ENCODE measurements at places on chromosomes 12 and 14.

DNA sequence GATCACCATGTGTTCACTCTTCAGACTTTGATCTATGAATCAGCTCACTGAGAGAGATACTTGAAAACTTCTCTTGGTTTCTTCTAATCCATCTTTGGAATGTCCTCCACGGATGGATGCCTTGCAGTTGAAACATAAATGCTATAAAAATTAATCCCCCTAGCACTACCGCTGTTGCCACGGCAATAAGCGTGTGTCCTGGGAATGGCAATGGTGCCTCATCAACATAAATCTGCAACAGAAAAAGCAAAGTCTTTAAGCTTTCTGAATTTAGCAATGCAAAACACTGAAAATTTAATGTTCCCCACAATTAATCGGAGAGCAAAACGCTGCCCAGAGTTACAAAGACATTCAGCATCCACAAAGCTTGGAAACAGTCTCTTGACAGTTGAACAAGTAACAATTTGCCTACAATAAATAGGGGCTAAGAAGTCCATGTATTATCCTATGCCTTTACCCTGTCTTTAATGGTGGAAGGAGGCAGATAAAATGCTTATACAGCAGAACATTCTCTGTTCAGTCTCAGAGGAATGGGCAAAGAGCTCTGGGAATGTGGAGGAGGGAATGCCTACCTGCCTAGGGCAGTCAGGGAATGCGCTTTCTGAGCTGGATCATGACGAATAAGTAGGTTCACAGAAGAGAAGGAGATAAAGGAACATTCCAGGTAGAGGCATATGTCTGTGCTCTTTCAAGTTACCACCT, 70.9 kb upstream of the PPP4R3A start:
- DNase-seq, result no peak

GRCh38 chr12:48986720-48987291, 8.7 kb downstream of the WNT1 start:
- DNase-seq, result no peak

DNA sequence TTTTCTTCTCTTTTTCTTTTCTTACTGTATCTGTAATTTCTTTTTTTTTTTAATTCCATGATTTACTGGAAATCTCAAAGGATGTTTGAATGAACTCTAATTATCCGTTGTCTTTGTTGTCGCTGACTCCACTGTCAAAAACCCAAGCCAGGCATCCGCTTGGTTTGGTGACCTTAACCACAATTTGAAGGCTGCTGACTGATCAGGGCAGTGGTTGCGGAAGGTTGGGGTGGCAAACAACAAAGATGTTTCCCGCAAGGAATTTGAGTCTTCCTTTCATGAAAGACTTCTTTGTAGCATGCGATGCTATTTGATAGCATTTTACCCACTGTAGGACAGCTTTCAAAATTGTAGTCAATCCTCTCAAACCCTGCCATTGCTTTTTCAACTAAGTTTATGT, 1013.8 kb downstream of the DIO2 start:
- no peak for DNase-seq

DNA sequence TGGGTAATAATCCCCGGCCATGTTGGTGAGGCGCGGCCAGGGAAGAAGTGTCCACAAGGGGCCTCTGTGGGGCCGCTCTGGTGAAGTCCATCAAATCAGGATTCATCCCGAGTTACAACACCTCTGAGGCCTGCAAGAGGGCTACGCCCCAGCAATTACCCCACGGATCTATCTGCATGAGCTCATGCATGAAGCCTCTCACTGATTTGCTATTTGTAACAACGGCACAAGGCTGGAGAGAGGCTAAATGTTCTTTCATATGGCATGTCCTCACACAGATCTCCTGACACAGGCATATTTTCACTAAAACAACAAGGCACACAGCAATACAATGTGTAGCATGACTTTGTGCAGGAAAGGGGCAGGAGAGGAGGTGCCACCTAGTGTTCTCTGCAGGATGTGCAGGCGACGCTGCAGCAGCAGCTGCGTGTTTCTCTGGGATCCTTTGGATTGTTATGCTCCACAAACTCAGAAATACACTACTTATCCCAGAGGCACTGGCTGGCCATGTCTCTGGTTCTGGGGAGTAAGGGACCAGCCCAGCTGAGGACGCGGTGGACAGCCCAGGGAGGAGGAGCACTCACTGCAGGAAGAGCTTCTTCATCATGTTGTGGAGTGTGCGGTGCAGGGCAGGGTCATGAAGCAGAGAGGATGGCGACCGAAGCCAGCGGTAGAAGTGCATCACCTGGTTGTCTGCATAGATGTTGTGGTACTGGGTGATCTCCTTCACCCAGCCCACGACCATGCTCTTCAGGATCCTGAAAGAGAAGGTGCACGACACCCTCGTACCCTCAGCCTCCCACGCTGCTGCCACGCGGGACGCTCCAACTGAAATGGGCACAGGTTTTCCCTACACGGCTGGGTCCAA, 20.2 kb downstream of the P2RX2 start:
- peak; percentile 89 for DNase-seq

- no peak for DNase-seq
Measured at GRCh38 chr14:99790978-99791376, 2.2 kb upstream of the EML1 start.

- peak; percentile 20 for DNase-seq
Measured at GRCh38 chr14:28406196-28406595, 360.4 kb upstream of the FOXG1 start.

DNA sequence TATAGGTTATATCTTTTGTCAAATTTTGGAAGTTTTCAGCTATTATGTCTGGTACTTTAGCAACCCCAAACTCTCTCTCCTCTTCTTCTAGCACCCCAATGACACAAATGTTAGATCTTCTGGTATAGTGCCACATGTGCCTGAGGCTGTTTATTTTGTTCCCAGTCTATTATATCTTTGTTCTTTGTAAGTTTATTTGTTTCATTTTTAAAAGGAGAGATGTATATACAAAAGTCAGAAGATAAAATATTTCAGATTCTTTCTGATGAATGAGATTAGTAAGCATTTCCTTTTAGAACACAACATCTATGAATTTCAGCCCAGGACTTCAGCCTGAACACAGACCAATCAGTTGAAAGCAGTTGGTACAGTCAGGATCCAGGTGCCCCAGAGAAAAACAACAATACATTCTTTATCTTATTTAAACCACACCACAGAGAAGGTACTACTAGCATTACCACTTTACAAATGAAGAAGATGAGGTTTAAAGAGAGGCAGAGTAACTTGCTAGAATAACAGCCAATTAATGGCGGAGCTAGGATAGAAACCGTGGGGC, 114.1 kb upstream of the BTG1 start:
- DNase-seq, result no peak

- no peak for DNase-seq
Measured at GRCh38 chr12:124651516-124652273, 84.3 kb upstream of the NCOR2 start.

- peak; percentile 59 for DNase-seq
Measured at GRCh38 chr12:127650626-127651025, 616.3 kb upstream of the TMEM132C start.

DNA sequence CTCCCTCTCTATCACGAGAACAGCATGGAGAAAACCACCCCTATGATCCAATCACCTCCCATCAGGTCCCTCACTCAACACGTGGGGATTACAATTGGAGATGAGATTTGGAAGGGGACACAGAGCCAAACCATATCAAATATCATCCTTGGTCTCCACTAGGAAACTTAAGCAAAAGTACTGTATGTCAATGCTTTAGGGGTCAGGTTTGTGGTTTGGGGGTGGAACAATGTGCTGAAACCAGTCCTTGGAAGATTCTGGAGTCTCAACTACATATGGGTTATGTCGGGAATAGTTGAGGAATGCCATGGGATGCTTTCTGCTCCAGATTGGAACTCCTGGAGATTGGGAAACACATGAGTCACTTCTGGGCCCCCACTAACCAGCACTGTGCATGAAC, 48.3 kb upstream of the CCDC63 start:
- DNase-seq, result no peak

DNA sequence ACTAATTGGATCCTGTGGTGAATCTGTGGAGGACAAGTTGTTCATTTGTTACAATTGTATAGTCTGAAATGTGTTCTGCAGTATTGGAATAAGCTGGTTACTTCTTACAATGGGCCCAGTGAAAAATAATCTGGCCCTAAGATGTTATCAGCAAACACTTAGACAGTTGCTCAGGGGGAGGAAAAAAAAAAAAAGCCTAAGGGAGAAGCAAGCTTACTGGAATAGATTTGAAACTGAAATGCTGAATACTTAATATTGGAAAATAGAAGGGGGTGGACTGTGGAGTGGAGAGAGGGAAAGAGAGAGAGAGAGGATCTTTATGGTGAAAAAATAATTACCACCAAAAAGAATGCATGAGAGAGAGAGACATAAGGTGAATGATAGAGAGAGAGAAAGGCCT, 4.0 kb downstream of the FOXG1 start:
- DNase-seq, result no peak

DNA sequence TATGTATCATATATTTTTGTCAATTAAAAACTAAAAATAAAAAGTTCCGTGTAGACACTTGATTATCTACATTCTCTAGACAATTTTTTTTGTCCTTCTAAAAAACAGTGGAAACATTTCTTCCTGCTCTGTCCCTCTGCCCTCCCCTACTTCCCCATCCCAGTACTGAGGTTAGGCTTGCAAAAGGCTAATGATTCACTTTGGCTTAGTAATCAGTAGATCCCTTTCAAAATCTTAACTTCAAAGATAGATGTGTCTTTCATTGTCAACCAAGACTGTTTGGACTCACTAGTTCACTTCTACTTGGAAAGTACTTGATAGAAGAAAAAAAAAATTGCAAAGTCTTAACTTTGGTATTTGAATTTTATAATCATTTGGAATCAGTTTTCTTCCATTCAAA, 3.8 kb downstream of the SETD3 start:
- DNase-seq, result no peak

GRCh38 chr14:22885975-22886374, 3.0 kb downstream of the REM2 start:
- DNase-seq, result no peak

DNA sequence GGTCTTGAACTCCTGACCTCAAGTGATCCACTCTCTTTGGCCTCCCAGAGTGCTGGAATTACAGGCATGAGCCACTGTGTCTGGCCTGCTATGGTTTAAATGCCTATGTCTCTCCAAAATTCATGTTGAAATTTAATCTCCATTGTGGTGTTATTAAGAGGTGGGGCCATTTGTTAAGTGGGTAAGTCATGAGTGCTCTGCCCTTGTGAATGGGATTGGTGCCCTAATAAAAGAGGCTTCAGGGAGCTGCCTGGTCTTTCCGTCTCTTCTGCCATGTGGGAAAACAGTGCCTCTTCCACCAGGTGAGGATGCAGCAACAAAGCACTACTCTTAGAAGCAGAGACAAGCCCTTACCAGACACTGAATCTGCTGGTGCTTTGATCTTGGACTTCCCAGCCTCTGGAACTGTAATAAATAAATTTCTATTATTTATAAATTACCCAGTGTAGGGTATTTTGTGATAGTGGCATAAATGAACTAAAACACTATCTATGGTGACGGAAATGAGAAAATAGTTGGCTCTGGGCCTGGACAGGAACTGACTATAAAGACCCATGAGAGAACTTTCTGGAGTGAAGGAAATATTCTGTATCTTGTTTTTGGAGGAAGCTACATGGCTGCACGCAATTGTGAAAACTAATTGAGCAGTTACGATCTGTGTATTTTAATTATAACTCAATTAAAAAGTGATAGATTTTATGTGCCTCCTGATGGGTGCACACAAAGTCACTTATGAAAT, 12.1 kb upstream of the ATP23 start:
- no peak for DNase-seq

DNA sequence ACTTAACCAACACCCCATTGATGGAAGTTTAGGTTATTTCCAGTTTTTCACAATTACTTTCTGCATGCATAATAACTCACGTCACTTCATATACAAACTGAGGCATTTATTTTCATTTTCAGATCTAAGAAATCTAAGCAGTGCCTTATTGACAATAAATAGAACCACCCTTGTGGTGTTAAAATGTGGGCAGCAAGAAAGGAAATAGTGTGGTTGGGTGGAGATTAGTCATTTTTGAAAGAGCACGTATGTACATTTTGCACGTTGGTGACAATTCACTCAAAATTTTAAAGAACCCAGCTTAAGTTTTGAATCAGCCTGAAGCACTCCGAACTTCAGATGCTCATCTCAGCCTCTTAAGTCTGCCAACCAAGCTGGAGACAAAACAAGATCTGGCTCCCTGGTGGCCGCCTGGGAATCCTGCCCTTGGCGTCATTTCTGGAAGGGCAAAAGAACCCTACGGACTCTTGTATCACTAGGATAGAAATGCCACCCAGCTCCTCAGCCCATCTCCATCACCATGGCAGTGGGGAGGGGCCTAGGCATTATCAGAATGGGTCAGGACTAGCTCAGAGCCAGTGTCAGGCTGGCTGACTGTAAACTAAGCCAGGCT, 89.5 kb upstream of the BCL2L14 start:
- DNase-seq, result no peak

DNA sequence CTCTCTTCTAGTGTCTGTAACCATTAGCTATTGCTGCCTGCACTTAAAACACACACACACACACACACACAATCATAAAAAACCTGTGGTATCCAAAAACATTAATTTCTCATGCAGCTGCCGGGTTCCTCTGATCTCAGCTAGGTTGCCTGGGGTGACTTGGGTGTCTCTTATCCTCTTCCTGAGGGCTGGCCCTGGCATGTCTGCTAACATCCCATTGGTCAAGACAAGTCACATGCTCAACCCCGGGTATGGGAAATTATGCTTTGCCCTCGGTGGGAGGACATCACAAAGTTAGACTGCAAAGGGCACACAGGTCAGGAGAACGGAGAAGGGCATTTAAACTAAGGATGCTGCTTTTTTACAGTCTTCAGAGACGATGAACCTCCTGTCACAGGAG, 55.7 kb downstream of the TRPV4 start:
- no peak for DNase-seq

- peak; percentile 10 for DNase-seq
Measured at GRCh38 chr14:26138764-26139445, 458.9 kb downstream of the NOVA1 start.

GRCh38 chr12:51098611-51099010, 15.2 kb upstream of the CSRNP2 start:
- DNase-seq, result peak; percentile 45

DNA sequence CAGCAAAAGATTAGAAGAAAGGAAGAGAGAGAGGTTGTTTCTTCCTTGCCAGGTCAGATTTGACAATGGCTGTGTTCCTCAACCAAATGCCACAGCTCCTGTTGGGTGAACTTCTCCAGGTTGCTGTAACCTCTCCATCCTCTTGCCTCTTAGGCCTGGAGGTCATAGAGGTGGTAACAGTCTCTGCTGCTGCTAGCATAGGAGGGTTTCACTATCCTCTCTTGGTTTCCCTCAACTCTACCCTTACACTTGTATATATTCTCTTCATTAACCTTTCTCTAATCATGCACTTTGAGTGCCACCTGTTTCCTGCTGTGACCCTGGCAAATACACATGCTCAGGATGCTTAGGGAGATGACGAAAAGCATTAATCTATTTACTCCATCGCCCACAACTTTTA, 67.7 kb upstream of the HIF1A start:
- no peak for DNase-seq

Data from skeletal muscle cell (primary cell).